ENCODE measurements at places on chromosomes 3 and 15. TPM values are rescaled to one million over a fixed set of nuclear protein-coding genes. Genes with fewer than 3 reads are reported as not detected.
A peak's percentile ranks its signal among the peaks of the same experiment; 100 is the strongest.

The UROC1 gene
- total RNA-seq: not detected

The CHRM5 gene
- not detected for total RNA-seq

The SAMMSON gene
- total RNA-seq: not detected

The PFN2 gene
- 49.2 TPM for total RNA-seq

The MOBP gene
- 0.10 TPM for total RNA-seq

The RETNLB gene
- total RNA-seq: not detected

The SLC28A1 gene
- 0.18 TPM for total RNA-seq

DNA sequence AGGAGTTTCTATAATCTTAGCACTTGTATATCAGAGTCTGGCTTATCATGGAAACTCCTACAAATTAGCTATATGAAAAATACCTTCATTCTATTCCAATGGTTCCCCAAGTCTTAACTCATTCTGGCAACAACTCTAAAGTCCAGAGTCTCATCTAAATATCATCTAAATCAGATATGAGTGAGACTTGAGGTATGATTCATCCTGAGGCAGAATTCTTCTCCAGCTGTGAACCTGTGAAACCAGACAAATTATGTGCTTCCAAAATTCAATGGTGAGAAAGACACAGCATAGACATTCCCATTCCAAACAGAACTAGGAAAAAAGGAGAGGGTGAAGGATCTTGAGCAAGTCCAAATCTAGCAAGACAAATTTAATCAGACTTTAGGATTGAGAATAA lies 138.8 kb downstream of the THRB start:
- no peak for DNase-seq

DNA sequence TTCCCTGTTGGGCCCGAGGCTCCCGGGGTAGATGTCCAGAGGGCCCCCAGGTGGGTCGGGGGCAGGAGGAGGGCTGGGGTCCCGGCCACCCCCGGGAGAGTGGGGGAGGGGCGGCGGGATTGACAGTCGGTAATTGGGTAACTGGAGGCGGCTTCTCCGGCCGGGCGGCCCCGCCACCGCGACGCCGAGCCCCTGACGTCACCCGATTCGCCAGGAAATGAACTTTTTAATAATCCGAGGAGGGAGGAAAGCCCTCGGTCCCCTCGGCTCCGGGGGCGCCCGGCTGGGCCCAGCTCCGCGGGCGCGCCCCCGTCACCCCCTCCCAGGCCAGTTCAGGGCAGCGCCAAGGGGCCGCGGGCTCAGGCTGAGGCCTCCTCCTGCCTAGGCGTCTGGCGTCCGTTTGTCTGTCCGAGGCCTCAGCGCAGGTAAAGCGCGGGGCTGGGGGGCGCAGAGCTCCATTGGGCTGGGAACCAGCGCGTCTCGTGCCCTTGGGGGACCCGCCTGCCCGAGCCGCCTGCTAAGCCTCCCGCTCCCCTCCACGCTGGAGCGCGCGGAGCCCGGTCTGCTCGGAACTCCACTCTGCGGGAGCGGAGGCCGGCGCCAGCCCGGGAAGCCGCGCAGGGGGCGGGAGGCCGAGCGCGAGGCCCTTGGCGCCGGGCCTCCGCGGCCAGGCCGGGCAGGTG lies 3.9 kb downstream of the GATA2 start:
- DNase-seq: peak; percentile 80

DNA sequence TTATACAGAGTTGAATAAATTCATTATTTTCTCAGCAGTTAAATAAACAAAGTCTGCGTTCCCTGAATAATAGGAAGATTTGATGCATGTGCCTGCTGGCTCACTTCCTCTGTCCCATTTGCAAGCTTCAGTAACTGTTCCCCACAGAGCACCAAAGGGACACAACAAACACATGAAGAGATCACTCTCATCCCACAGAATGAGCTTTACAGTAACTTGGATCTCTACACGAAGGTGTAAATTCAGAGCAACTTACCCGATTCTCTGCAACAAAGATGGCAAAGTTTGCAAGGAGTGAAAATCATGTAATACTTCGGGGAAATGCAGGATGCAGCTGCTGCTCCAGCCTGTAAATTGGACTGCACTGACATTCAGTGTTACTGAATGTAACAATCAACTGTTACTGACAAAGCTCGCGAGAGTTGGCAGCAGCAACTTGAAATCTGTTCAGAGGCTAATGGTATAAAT lies at the start of gene BCHE:
TSS of gene BCHE (minus strand) at position 366 of the 468 bp plus-strand sequence. CDS start 6,390 bp downstream, outside the sequence.
- peak; percentile 45 for DNase-seq

- no peak for DNase-seq
These were observed 17.5 kb upstream of the HHATL start for GRCh38 chr3:42720126-42720525.

DNA sequence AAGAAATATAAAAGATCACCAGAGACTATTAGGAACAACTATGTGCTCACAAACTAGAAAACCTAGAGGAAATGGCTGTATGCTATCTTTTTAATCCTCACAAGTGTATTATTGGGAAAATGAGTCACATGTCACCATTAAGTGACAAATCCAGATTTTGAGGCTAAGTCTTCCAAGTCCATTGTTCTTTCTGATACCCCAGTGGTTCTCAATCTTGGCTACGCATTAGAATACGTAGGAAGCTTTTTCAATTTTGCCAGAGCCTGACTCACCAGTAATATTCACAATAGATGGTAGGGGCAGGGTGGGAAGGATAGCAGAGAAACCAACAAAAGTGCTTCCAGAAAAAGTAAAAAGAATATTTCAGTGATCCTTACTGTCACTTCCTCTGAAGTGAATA lies 117.0 kb downstream of the FILIP1L start:
- no peak for DNase-seq

- no peak for DNase-seq
These were observed 19.8 kb upstream of the GP9 start for GRCh38 chr3:129040579-129041300.

GRCh38 chr15:40960925-40961324 lies 7.7 kb downstream of the CHAC1 start:
- no peak for DNase-seq

- DNase-seq: no peak
These were observed 596.1 kb downstream of the OTOL1 start for GRCh38 chr3:162092751-162093150.

DNA sequence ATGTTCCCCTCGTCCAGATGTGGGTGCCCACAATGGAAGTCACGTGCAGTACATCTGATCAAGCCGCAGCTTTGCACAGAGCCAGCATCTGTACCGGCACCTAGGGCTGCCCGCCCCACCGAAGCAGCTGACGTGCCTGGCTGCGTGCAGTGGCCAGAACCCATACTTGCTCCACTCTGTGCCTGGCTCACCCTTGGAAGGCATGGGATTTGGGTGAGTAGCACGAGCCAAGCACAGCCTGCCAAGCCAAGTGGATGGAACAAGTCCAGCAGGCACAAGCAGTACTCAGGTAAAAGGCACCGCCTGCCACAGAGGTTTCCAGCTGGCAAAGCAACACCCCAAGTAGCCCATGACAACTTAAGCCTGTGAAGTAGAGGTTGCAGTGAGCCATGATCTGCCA lies 261.3 kb downstream of the TBC1D5 start:
- peak; percentile 28 for DNase-seq

DNA sequence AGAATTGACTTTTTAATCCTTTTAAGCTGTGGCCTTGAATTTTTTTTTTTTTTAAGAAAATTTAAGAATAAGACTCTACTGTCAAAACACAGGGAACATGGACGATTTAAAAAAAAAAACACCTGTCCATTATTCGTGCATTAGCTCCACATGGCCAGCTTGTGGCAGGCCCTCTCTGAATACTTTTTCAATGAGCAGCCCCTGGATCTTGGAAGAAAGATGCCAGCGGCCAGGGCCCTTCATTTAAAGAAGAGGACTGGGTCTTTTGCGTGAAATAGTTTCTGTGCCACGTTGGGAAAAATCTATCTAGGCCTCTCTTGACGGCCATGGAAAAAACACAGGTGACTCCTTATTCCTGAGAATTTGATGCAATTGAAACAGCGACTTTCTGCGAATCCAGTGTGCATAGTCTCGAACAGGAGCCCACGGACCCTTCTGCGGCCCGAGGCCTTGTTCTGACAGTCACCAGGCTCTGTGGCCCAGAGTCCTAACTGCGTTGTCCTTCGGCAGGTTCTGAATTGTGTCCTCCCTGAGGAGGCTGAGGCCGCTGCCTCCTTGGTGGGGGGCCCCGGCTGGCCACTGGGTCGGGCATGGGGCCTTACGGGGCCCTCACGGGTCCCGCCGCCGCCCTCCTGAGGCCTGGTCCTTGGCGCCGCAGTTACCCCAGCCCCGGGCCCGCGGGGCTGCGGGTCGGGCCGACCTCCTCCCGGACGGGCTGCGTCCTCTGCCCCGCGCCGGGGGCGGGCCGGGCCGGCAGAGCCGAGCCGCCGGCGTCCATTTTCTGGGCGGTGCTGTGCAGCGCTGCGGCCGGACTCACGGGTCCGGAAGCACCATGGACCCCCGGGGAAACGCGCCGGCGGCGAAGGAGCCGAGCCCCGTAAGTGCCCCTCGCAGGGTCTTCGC lies 33.5 kb downstream of the ZBTB38 start:
- peak; percentile 60 for DNase-seq

- DNase-seq: no peak
These were observed 5.5 kb downstream of the FAM81A start for GRCh38 chr15:59443341-59444072.

DNA sequence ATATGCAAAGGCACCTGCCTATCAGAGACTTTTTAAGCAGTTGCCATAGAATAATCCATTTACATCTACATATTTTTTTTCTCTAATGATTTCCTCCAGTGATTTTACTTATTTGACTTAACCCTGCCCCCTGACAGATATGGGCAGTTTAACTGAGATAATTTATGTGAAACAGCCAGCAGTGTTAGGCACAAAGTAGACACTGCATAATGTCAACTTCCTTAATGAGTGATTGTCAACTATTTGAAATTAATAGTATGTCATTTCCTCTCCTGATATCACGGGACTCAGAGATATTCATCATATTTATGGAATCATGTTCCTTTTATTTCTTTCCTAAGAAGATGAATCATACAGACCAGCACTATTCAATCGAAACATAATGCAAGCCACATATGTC lies 179.9 kb upstream of the ATP10A start:
- DNase-seq: no peak

DNA sequence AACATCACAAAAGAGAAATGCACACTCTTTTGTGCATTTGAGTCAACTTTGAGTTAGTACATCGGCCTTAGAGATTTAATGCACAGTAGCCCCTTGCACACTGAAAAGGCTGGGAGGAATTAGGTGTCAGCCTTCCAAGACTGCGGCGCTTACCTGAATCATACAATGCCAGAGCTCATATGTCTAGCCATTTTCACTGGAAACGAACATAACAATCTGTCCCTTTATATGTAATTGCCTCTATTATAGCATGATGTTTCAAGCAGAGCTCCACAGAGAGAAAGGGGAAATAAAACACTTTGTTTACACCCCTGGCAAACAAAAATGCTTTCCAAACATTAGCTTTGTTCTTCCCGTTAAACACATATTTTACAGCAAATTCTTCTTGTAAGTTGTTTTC lies 315.7 kb upstream of the SLCO3A1 start:
- no peak for DNase-seq

Measured in left cardiac atrium (tissue), 4 donors.